ENCODE measurements at places on chromosomes 12 and 14.

DNA sequence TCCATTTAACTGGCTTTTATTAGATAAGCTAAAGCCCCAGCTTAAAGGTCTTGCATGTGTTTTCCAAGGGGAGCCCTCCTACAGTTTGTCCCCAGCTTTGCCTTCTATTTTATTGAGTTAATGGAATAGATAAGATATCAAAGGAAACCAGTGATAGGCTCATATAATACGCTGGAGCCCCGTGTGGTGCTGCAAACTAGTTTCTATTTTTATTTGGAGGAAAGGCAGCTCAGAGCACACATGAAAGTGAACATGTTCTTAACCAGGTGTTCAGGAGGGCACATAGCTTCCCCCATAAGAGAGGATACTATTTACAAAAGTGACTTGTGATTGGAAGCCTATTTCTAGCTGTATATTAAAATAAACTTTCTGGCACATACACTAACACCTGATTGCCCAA lies 251.7 kb downstream of the PDZRN4 start:
- DNase-seq, result no peak

GRCh38 chr12:31236998-31237637 lies 88.8 kb downstream of the SINHCAF start:
- DNase-seq, result no peak

DNA sequence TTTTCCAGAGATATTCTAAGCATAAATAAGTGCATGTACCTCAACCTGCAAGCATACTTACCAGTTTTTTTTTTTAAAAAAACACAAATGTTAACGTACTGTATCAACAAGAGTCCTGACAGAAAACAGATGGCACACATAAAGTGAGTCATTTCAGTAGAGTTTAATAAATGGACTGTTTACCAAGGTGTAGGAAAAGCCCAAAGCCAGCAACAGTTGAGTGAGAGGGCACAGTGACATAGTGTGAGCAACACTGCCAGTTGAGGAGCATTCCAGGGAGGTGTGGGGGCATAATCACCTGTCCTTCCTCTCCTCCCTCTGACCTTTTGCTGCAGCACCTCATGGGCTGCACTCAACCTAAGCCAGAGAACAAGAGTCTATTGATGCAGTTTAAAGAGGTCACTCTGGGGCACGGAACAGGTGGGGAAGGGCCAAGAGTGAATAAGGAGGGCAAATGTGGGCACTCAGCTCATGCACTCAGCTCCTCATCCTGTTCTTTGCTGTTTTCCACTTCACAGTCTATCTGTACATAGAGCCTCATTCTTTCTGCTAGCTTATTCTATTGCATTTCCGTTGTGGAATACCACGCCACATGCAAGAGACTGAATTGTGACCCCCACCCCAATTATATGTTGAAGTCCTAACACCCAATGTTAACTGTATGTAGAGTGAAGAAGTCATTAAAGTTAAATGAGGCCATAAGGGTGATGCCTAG lies 29.3 kb downstream of the DHRS2 start:
- no peak for DNase-seq

- DNase-seq, result no peak
Observed at GRCh38 chr14:104694991-104695659, 5.7 kb downstream of the INF2 start.

DNA sequence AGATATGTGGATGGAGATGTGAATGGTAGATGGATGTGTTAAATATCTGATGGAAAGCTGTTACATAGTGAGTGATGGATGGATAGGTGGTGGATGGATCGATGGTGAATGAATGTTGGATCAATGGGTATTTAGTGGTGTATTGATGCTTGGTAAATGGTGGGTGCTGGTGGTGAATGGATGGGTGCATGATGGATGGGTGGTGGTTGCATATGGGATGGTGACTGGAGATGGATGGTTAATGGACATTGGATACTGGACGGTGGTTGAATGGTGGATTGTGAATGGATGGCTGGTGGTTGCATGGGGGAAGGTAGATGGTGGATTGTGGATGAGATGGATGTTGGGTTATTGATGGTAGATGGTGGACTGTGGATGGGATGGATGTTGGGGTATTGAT lies 2.1 kb upstream of the LBHD2 start:
- DNase-seq, result no peak

DNA sequence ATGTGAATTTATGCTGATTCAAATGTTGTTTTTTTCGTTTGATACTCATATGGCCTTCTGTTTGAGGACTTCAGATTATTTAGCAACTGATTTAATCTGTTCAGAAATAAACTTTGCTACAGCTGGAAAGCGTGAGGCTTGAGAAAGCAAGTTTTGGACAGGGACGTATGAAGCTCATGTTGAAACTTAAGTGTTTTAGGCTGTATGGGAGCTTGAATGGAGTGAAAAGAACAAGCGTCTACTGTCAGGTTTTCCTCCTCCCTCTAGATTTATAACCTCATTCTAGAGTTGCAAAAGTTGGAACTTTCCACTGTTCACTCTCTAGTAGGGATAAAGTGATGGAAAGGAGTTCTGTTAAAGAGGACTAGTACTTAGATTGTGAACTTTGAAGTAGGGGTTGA lies 1.0 kb downstream of the PRPF39 start:
- DNase-seq, result no peak

DNA sequence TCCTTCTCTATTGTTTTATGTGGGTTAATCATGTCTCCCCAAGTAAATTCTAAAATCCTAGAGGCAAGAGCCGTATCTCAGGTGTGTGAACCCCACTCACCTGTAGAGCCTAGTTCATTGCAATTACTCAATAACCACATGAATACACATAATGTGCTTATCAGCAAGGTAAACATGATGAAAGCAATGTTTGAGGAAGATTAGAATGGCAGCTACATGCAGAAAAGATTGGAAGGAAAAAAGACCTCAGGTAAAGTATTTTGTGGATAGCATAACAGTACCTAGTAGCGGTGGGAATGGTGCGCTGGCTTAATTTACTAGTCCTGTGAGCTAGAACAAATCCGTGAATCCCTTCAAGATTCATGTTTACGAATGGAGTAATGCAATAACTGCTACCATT lies 5.3 kb upstream of the KRAS start:
- no peak for DNase-seq

DNA sequence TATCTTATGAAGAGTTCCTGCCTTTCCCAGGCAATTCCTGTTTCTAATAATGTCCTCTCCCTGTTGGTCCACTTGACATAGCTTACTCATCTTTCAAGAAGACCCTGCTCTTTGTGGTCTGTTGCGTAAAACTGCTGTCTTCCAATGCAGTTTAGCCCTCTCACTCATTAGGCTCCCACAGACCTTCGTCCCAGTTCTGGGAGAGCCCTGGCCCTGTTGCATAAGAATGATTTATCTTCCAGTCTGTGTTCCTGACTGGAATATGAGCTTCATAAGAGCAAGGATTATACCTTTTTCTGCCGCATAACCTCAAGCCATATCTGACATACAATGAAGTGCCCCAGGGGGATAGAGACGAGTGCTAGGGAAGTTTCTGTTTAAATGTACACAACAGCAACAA lies 365.9 kb upstream of the NOVA1 start:
- no peak for DNase-seq

DNA sequence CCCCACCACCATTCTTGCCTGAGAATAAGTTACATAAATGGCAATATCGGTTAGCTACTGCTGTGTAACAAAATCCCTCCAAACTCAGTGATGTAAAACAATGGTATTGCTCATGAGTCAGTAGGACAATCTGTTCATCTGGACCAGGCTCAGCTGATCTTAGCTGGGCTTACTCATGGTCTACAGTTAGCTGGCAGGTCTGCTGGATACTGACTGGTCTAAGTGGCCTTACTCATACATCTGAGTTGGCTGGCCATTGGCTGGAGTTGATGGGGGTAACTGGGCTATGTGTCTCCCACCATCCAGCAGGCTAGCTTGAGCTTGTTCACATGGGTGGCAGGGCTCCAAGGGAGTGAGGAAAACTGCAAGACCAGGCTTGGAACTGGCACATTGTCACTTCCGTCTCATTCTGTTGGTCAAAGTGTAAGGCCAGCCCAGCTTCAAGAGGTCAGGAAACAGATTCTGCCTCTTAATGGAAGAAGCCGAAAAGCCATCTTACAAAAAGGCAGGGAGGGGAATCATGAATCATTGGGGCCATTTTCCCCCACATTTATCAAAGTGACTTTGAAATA lies 56.7 kb upstream of the CHGA start:
- DNase-seq, result no peak

GRCh38 chr14:105484069-105484996 lies 2.4 kb upstream of the CRIP1 start:
- no peak for DNase-seq

Data from stimulated activated CD4-positive, alpha-beta T cell treated with anti-CD3 and anti-CD28 coated beads, Interleukin-1b, Interleukin-23, amount 100 ng/mL, for 4 hours (primary cell).